Activated CD4-positive, alpha-beta memory T cell treated with anti-CD3 and anti-CD28 coated beads, Interleukin-2, amount 10 ng/mL, durations not matched to agents 7 days and 5 days (primary cell): ENCODE measurements at places on chromosomes 16 and 17. TPM values are rescaled to one million over a fixed set of nuclear protein-coding genes. Genes with fewer than 3 reads are reported as not detected.

The CES3 gene
- 6.1 TPM for total RNA-seq

The XYLT1 gene
- total RNA-seq, result 34.9 TPM

The HS3ST3B1 gene
- 28.9 TPM for total RNA-seq

The TBC1D3E gene
- not detected for total RNA-seq

The SLC35G6 gene
- total RNA-seq, result not detected

The CDRT4 gene
- 5.1 TPM for total RNA-seq

The ADAMTS18 gene
- total RNA-seq, result not detected

The CCL2 gene
- total RNA-seq, result not detected

The ITGAD gene
- total RNA-seq, result not detected

The ELMO3 gene
- total RNA-seq, result 7.3 TPM

The NOS2 gene
- not detected for total RNA-seq

The SLX1B gene
- total RNA-seq, result 80.3 TPM

The ARHGDIG gene
- not detected for total RNA-seq

The ENPP7 gene
- total RNA-seq, result 0.10 TPM

The NPIPA2 gene
- 8.0 TPM for total RNA-seq

The NQO1 gene
- total RNA-seq, result 31.2 TPM

The TMEM98 gene
- total RNA-seq, result 2.7 TPM

The PRRT2 gene
- total RNA-seq, result 0.91 TPM

The CD300H gene
- not detected for total RNA-seq

The TEX19 gene
- total RNA-seq, result not detected

The PARD6A gene
- 12.2 TPM for total RNA-seq

The SDR42E2 gene
- total RNA-seq, result not detected

The PPP4C gene
- 146 TPM for total RNA-seq

The GCGR gene
- total RNA-seq, result not detected

The KRTAP3-1 gene
- total RNA-seq, result not detected

The ERCC4 gene
- 11.1 TPM for total RNA-seq

The SHISA6 gene
- not detected for total RNA-seq

The KRT27 gene
- not detected for total RNA-seq

The ROGDI gene
- total RNA-seq, result 5.9 TPM
